ENCODE measurements at places on chromosomes 11 and 22. TPM values are rescaled to one million over a fixed set of nuclear protein-coding genes. Genes with fewer than 3 reads are reported as not detected.

SCGB1D1 gene
- total RNA-seq = not detected

C11orf86 gene
- not detected for total RNA-seq

FGF3 gene
- total RNA-seq = not detected

TMEM121B gene
- 0.23 TPM for total RNA-seq

SYCE3 gene
- total RNA-seq = not detected

PANX2 gene
- 0.20 TPM for total RNA-seq

P2RY2 gene
- not detected for total RNA-seq

TRIOBP gene
- 38.4 TPM for total RNA-seq

PDGFB gene
- total RNA-seq = 2.4 TPM

BACE1-AS gene
- 7.1 TPM for total RNA-seq

OR5P2 gene
- not detected for total RNA-seq

INS gene
- not detected for total RNA-seq

GDPD5 gene
- 37.9 TPM for total RNA-seq

BRSK2 gene
- not detected for total RNA-seq

LGR4 gene
- 0.29 TPM for total RNA-seq

SLC1A2 gene
- not detected for total RNA-seq

SNX32 gene
- 1.5 TPM for total RNA-seq

FAM83F gene
- total RNA-seq = 0.08 TPM

USP2 gene
- total RNA-seq = 0.40 TPM

ABTB2 gene
- 0.31 TPM for total RNA-seq

OR10A2 gene
- not detected for total RNA-seq

CASP5 gene
- not detected for total RNA-seq

RPL27A gene
- total RNA-seq = 1,296 TPM

KRTAP5-7 gene
- 0.17 TPM for total RNA-seq

GNAZ gene
- total RNA-seq = 0.18 TPM

C22orf31 gene
- not detected for total RNA-seq

SEC14L6 gene
- not detected for total RNA-seq

ESAM gene
- 2.7 TPM for total RNA-seq

ALG12 gene
- 20.8 TPM for total RNA-seq

FOLR1 gene
- total RNA-seq = not detected

TMEM132A gene
- 0.38 TPM for total RNA-seq

MAP4K2 gene
- 88.2 TPM for total RNA-seq

SULT4A1 gene
- total RNA-seq = not detected

OR52A1 gene
- total RNA-seq = not detected

SLC22A9 gene
- not detected for total RNA-seq

RCOR2 gene
- total RNA-seq = 0.30 TPM

DENND5A gene
- 69.6 TPM for total RNA-seq

SCN3B gene
- not detected for total RNA-seq

PRODH gene
- total RNA-seq = 0.50 TPM

FAM180B gene
- total RNA-seq = not detected

APOBEC3H gene
- total RNA-seq = 42.5 TPM

FOLH1 gene
- not detected for total RNA-seq

FLRT1 gene
- total RNA-seq = not detected

SLC15A3 gene
- total RNA-seq = 3.7 TPM

MYEOV gene
- not detected for total RNA-seq

OR10D3 gene
- total RNA-seq = not detected

OR10A5 gene
- not detected for total RNA-seq
